ENCODE measurements at places on chromosomes 4 and X. TPM values are rescaled to one million over a fixed set of nuclear protein-coding genes. Genes with fewer than 3 reads are reported as not detected.

The DCAF4L1 gene
- total RNA-seq: 0.26 TPM

The SMIM31 gene
- not detected for total RNA-seq

The PRSS12 gene
- 24.2 TPM for total RNA-seq

The UBQLN2 gene
- total RNA-seq: 5.8 TPM

The SLC9A7 gene
- total RNA-seq: 8.2 TPM

The ANOS1 gene
- 0.26 TPM for total RNA-seq

The MSANTD1 gene
- total RNA-seq: 0.26 TPM

The QRFPR gene
- not detected for total RNA-seq

The RAB41 gene
- total RNA-seq: not detected

The ERCC6L gene
- under 0.01 TPM for total RNA-seq

The UGT2A1 gene
- total RNA-seq: not detected

The FAM184B gene
- total RNA-seq: not detected

The YY2 gene
- total RNA-seq: 0.79 TPM

The C1QTNF7 gene
- not detected for total RNA-seq

The MAGEC1 gene
- total RNA-seq: not detected

The HMX1 gene
- not detected for total RNA-seq

The BEND2 gene
- total RNA-seq: not detected

The PASD1 gene
- total RNA-seq: not detected

The SSX4 gene
- not detected for total RNA-seq

The HAUS7 gene
- 10.9 TPM for total RNA-seq

The ADAM29 gene
- not detected for total RNA-seq

The CCDC158 gene
- total RNA-seq: under 0.01 TPM

The DRP2 gene
- total RNA-seq: not detected

The PPM1K gene
- total RNA-seq: 9.5 TPM

The MGAT4D gene
- not detected for total RNA-seq

The ANXA3 gene
- 1,062 TPM for total RNA-seq

The NWD2 gene
- 0.26 TPM for total RNA-seq

The F11 gene
- total RNA-seq: not detected

The MAPK10 gene
- 3.4 TPM for total RNA-seq

The GPAT3 gene
- 4.5 TPM for total RNA-seq

The MAGEA4 gene
- not detected for total RNA-seq

The HSFX3 gene
- total RNA-seq: not detected

The NR0B1 gene
- 0.26 TPM for total RNA-seq

The UCP1 gene
- not detected for total RNA-seq

The C4orf54 gene
- under 0.01 TPM for total RNA-seq

The LUZP4 gene
- not detected for total RNA-seq

The GJB1 gene
- not detected for total RNA-seq

The IGBP1 gene
- 75.8 TPM for total RNA-seq

The VSIG1 gene
- total RNA-seq: 0.26 TPM

The FTSJ1 gene
- 131 TPM for total RNA-seq

The AFM gene
- not detected for total RNA-seq

The CXCL6 gene
- total RNA-seq: not detected

The HSFX4 gene
- not detected for total RNA-seq

The SORBS2 gene
- total RNA-seq: 1.1 TPM

The INTS6L gene
- 3.2 TPM for total RNA-seq

The TMEM185A gene
- total RNA-seq: 27.0 TPM

The SPARCL1 gene
- not detected for total RNA-seq

The VCX3A gene
- total RNA-seq: not detected
